Smooth muscle cell of the umbilical artery (primary cell): ENCODE measurements at places on chromosomes 2 and 18. TPM values are rescaled to one million over a fixed set of nuclear protein-coding genes. Genes with fewer than 3 reads are reported as not detected.

The SPEG gene
- total RNA-seq, result 36.2 and 61.6 TPM in 2 replicates

The ABCG8 gene
- not detected in 2 replicates for total RNA-seq

The TMEFF2 gene
- total RNA-seq, result 0.89 and 5.6 TPM in 2 replicates

The GPAT2 gene
- 2.7 and 11.0 TPM in 2 replicates for total RNA-seq

The ABCG5 gene
- total RNA-seq, result not detected in 2 replicates

The CCDC141 gene
- not detected in 2 replicates for total RNA-seq

The VAMP8 gene
- 0.23 and 0.59 TPM in 2 replicates for total RNA-seq

The MOB4 gene
- total RNA-seq, result 31.5 and 41.9 TPM in 2 replicates

The HSBP1L1 gene
- 1.5 and 5.0 TPM in 2 replicates for total RNA-seq

The UGT1A10 gene
- total RNA-seq, result not detected in 2 replicates

The COL6A3 gene
- 1,689 and 3,192 TPM in 2 replicates for total RNA-seq

The CNTNAP5 gene
- total RNA-seq, result not detected in 2 replicates

The TNFAIP6 gene
- total RNA-seq, result 2.3 and 41.6 TPM in 2 replicates

The ALPG gene
- not detected in 2 replicates for total RNA-seq

The SPATA3 gene
- not detected in 2 replicates for total RNA-seq

The GREB1 gene
- total RNA-seq, result 0.59 and 0.83 TPM in 2 replicates

The KLHL41 gene
- 0.28 and 0.30 TPM in 2 replicates for total RNA-seq
